GM04503 (cell line): ENCODE measurements at places on chromosomes 1 and 21.

- no peak for DNase-seq
Measured at GRCh38 chr21:31766899-31767298, 35.0 kb upstream of the SCAF4 start.

DNA sequence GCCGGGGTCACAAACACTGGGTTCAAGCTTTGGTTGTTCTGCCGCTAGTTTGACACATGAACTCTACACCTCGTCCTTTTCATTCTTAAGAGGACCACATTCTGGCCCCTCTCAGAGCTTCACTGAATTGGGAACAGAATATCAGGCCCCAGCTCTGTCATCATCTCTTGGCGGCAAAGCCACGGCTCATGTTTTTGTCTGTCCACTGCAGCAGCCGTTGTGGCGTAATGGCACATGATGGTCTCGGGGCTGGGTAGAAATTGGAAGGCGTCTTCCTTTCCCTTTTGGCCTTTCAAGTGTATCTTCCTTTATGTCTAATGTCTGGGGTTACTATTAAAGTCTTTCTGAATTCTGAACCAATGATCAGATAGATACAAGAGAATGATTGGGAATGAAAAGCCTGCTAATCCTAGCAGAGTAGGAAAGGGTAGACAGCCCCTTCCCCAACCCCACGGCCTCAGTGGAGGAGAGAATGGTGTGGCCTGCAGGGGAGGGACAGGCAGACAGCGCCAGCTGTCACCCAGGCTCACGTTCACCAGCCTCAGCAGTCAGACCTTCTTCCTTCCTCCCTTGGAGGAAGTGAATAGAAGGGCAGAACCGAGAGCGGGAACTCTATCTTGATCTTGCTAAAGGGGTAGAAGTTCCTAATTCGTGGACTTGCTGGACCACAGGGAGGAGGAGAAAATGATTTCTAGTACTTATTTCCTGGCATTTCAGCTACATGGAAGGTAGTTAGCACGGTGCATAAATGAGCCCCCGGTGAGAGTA lies 498.1 kb downstream of the KIF26B start:
- DNase-seq, result no peak

DNA sequence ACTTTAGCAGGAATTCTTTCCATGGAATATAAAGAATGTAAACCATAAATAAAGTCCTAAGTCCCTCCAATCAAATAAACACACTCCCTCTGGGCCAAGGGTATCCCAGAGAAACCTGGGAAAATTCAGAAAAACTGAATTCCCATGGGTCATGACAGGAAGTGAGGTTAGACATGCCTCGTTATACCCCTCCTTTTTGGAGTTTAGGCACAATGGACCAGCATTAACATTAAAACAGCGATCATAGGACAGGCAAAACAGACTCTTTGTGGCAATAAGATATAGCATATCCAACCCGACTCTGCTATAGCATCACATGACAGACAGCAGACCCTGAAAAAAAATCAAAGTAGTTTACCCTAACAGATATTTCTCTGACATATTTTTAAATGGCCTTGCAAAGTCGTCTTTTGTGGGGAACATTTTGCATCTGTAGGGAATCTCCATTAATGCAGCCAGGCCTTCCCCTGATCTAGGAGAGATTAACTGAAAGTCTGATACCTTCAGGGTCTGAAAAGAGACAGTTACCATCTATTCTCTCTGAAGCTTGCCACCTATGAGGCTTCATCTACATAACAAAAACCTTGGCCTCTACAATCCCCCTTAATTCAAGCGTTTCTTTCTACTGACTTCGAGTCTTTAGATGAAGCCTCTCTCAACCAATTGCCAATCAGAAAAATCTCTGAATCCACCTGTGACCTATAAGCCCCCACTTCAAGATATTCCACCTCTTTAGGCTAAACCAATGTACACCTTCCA lies 143.0 kb upstream of the KCNK1 start:
- no peak for DNase-seq

GRCh38 chr1:165738794-165739193 lies 29.9 kb downstream of the TMCO1 start:
- DNase-seq, result no peak

- DNase-seq, result no peak
Measured at GRCh38 chr1:152436593-152437496, 22.8 kb upstream of the CRNN start.

DNA sequence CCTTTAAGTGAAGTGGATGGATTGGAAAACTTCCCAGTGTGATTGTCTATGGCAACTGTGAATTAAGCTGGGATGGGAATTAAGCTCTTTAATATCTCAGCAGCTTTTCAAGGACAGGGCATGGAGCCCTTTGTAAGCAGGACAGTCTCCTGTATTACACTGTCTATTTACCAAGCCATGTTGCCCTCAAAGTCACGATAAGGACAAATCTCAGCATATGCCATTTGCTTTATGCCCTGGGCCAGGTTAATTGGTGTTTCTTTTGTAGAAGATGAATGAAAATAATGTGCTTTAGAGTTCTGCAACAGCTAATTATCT lies 17.6 kb downstream of the UTP25 start:
- DNase-seq, result no peak

DNA sequence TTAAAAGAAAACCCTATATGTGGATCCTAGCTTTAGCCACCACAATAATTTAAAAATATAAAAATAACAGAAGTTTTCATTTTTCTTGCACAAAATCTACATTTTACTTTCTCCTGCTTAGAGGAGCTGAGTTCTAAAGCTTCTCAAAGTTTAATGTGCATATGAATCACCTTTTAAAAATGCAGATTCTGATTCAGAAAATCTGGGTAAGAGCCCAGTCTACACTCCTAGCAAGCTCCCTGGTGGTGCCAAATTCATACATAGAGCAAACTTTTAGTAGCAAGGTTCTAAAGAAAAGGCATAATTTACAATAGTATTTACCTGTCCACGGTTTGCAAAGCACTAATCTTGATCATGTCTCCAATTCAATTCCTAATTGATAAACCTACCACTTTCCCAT lies 19.3 kb downstream of the RSBN1 start:
- no peak for DNase-seq

DNA sequence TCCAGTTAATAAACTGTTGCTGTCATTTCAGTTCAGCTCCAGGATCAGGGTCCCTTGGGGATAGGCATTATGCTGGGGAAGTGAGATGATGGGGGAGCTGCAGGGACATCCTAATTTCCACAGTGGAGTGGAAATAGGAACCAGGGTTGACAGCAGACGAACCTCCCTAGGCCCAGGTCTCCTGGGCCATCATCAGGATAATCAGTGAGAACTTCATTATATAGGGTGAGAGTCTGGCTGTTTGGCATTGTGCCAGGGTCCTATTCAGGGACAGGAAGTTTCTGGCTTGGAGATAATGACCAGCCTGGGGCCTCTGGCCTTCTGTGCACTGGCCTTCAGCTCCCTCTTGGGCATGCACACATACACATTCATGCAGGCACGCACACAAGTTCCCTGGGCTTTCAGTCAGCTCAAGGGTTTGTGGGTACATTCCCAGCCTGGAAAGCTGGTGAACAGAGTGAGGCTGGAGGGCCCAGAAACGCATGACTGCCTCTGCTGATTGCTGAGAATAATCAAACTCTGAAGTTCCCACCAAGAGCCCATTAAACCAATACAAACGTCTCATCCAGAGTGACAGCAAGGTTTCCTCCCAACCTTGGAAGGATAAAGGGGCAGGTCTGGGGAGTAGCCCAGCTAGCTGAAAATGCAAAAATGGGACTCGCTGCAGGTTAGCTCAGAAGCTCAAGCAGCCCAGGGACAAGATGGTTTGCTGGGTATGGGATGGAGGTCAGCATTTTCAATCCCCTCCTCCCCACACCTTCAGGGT lies 13.9 kb upstream of the LRIG2 start:
- no peak for DNase-seq

- DNase-seq, result no peak
Measured at GRCh38 chr1:1528301-1529267, 11.8 kb downstream of the TMEM240 start.

DNA sequence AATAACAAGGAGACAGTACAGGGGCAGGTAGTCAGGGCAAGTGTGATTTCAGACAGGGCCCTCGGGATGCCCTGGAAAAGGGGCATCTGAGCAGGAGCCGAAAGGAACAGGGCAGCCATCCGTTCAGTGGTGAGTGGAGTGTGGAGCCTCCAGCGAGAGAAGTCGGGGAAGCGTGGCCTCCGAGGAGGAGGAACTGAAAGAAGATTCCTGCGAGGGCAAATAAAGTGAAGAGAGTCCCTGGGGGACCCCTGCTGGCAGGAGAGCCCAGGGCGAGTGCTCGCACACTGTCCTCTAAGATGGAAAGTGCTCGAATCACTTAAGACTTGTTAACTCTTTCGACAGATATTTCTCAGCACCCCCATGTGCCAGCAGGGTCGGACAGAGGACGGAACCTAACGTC lies 3.5 kb upstream of the UTS2 start:
- DNase-seq, result no peak

- DNase-seq, result no peak
Measured at GRCh38 chr21:14585122-14585521, 39.0 kb upstream of the SAMSN1 start.

DNA sequence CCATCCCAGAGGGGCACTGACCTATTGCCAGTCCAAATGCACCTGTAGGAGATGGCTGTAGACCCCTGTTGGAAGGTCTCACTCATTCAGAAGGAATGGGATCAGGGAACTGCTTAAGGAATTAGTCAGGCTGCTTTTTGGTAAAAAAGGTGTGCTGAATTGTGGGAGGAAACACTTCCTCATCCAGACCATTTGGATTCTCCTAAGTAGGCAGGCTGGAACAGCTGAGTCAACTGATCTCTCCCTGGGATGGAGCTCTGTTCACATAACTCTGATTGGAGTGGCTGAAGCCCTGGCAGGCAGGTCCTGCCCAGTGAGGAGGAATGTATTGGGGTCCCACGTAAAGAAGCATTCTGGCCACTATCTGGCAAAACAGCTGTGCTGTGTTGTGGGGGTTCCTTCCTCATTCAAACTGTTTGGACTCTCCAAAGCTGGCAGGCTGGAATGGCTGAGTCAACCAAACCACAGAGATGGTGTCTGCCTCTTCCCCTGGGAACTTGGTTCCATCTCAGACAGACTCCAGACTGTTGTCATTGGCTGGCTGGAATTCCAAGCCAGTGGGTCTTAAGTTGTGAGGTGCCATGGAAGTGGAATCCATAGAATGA lies 70.7 kb upstream of the PDC start:
- no peak for DNase-seq

DNA sequence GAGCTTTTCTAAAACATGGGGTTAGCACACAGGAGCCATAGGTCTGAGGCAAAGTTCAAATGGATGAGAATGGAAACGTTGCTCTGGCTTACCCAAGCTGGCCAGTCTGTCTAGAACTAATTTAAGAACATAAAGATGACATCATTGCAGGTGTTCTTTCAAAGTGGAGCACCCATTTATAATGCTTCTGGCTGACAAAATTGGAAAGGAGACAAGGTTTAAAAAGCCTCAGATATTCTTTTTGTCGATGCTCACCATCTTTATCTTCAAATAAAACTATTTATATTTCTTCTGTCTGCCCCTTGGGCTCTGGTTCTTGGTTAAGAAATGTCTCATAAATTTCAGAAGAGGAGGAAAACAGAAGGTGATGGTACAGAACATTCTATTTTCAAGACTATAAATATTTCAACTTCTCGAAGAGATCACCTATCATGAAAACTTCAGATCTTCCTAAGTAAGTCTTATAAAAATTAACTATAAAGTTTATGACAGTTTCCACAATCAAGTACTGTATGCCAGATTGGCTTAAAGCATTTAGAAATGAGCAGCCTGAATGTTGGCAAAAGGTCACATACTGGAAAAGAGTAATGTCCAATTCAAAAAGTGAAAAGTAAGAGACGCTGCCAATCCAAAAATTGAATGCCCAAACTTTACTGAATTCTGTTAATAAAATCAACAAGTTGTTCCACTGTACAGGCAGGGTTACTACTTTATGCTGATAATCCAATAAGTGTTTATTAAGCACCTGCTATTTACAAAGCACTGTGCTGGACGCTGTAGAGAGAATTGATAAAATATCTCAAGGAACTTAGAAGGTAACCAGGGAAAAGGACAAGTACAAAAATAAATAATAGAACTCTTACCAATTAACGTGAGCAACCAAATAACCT lies 92.0 kb downstream of the ETS2 start:
- no peak for DNase-seq

DNA sequence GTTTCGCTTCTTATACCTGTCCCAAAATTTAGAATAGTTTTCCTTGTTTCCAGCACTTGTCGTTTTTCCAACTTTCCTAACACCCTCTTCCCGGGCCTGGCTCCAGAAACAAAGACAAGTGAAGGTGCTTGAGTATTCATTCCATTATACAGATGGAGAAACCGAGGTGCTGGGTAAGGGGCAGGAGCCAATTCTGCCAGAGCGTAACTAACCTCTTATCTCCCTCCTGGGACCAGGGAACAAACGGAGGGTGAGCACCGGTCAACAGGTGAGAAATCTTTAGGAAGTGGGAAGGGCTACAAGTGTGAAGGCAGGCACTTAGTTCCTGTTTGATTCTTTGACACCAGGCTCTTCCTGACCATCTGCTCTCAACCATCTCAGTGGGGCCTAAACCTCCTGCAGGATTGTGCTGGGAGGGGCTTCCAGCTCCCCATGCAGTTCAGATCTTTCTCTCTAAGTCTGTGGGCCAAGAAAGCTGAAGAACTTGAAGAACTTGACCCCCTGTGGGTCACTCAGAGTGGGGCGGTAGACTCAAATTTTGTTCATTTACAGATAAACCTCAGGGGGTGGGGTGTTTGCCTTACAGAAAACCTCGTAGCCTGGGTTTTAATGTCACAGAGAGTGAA lies 8.7 kb downstream of the PLXNA2 start:
- no peak for DNase-seq

GRCh38 chr1:161061419-161061818 lies 8.3 kb downstream of the ARHGAP30 start:
- DNase-seq, result no peak

DNA sequence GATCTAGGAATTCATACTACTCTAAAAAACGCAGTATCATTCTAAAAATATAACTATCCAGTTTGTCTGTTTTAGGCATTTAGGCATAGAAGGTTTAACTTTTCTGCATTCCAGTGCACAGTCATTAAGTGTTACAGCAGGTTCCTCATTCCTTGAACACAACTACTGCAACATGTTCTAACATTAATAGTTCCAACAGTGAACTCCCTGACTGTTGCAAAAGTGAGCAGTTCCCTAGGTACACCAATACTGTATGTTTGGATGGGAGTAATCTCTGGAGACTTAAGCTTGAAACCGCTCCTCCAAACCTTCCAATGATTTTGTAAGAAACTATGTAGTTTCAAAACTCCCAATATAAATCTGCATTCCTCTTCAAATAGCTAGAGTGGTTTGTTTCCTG lies 46.2 kb downstream of the UCHL5 start:
- DNase-seq, result peak; percentile 45

DNA sequence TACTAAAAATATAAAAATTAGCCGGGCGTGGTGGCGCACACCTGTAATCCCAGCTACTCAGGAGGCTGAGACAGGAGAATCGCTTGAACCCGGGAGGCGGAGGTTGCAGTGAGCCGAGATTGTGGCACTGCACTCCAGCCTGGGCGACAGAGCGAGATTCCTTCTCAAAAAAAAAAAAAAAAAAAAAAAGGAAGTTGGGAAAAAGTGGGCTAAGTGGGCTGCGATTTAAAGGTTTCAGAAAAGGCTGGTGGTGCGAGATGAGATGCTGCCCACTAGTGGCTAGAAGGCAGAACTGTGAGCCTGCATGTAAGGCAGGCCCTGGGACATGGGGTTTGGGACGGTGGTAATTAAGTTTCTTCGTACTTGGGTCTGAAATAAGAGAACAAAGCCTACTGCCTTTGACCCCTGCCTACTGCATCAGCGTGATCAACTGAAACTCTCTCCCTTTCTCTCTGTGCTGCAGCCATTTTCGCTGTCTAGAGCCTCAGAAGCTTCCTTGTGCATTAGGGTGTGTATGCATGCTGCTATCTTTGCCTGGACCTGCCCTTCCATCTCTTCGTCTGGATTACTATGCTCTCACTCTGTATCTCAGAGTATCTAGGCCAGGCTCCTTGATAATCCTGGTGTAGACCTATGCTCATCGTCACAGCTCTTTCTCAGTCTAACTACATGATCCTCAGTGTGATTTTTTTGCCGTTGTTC lies 12.4 kb downstream of the FMOD start:
- DNase-seq, result no peak
